ENCODE measurements at places on chromosomes 12 and 14. TPM values are rescaled to one million over a fixed set of nuclear protein-coding genes. Genes with fewer than 3 reads are reported as not detected.

The ENDOU gene
- not detected for total RNA-seq

The LTBR gene
- total RNA-seq, result 0.67 TPM

The LETMD1 gene
- total RNA-seq, result 51.8 TPM

The RAD9B gene
- total RNA-seq, result 0.63 TPM

The APOF gene
- total RNA-seq, result not detected

The CNPY2 gene
- total RNA-seq, result 30.5 TPM

The ZNF385A gene
- 3.8 TPM for total RNA-seq

GRCh38 chr12:12534166-12534866, 28.3 kb downstream of the DUSP16 start:
- no peak overlapping the region for H3K4me3 ChIP-seq
- peaks cover 3% of the 10 kb centered on the region for H3K4me1 ChIP-seq

DNA sequence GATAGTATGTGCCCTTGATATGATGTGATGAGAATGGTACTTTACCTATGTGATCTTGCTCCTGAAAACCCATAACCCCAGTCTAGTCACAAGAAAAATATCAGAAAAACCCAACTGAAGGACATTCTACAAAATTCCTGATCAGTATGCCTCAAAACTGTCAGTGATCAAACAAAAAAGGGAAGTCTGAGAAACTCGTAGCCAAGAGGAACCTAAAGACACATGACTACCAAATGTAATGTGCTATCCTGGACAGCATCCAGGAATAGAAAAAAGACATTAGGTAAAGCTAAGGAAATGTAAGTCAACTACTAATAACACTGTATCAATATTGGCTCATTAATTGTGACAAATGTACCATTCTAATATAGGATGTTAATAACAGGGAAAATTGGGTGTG, 4.1 kb upstream of the WIF1 start:
- H3K27ac ChIP-seq, result no peak overlapping the region
- H3K36me3 ChIP-seq, result no peaks in the 10 kb centered on the region
- DNase-seq, result no peak
- no peak overlapping the region for H3K4me3 ChIP-seq
- H3K27me3 ChIP-seq, result peaks cover 30% of the 10 kb centered on the region

GRCh38 chr12:107318806-107319532, 225.6 kb upstream of the CRY1 start:
- H3K4me3 ChIP-seq, result peak overlapping the region; percentile 95
- no peaks in the 10 kb centered on the region for H3K36me3 ChIP-seq
- H3K27me3 ChIP-seq, result no peaks in the 10 kb centered on the region
- DNase-seq, result no peak
- peaks cover 40% of the 10 kb centered on the region for H3K4me1 ChIP-seq

DNA sequence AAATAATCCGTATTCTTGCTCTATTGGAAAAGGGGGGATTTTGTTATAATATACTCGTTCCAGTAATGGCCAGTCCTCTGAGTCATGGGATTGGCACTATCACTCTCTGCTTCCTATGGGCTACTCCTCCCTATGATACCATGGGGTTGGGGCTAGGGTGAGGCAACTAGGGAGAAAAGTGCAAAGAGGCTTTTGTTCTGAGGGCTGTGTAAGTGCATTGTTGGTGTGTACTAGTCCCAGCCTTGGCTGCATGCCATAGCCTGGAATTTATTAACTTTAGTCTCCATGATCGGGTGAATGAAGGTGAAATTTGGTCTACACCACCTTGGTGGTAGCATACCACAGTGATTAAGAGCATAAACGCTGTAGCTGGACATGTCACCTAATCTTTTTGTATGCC, 247.6 kb downstream of the RPAP3 start:
- no peak for DNase-seq
- no peak overlapping the region for H3K27ac ChIP-seq
- H3K36me3 ChIP-seq, result no peaks in the 10 kb centered on the region
- H3K4me3 ChIP-seq, result no peak overlapping the region
- H3K27me3 ChIP-seq, result no peaks in the 10 kb centered on the region
- no peaks in the 10 kb centered on the region for H3K4me1 ChIP-seq

- no peak overlapping the region for H3K27ac ChIP-seq
- H3K4me1 ChIP-seq, result no peaks in the 10 kb centered on the region
- no peaks in the 10 kb centered on the region for H3K27me3 ChIP-seq
- peaks cover 69% of the 10 kb centered on the region for H3K36me3 ChIP-seq
Measured at GRCh38 chr12:57797933-57798332, 15.3 kb downstream of the TSFM start.

GRCh38 chr12:50203691-50204090, 36.5 kb upstream of the CERS5 start:
- H3K27me3 ChIP-seq, result no peaks in the 10 kb centered on the region
- no peak overlapping the region for H3K4me3 ChIP-seq
- no peaks in the 10 kb centered on the region for H3K4me1 ChIP-seq
- H3K27ac ChIP-seq, result no peak overlapping the region
- H3K36me3 ChIP-seq, result peaks cover 63% of the 10 kb centered on the region

GRCh38 chr12:108017472-108018057, 111.5 kb upstream of the WSCD2 start:
- H3K27me3 ChIP-seq, result peaks cover 4% of the 10 kb centered on the region
- no peak for DNase-seq
- no peaks in the 10 kb centered on the region for H3K4me1 ChIP-seq
- H3K36me3 ChIP-seq, result no peaks in the 10 kb centered on the region

- no peak for DNase-seq
- no peaks in the 10 kb centered on the region for H3K27me3 ChIP-seq
- H3K4me3 ChIP-seq, result no peak overlapping the region
- H3K4me1 ChIP-seq, result peaks cover 42% of the 10 kb centered on the region
- H3K27ac ChIP-seq, result no peak overlapping the region
Measured at GRCh38 chr14:91841065-91841464, 26.3 kb downstream of the TC2N start.
